COR-L47 (cell line): ENCODE measurements at places on chromosomes 5 and 9.

- no peak for DNase-seq
Measured at GRCh38 chr5:115402822-115403577, 106.5 kb upstream of the CCDC112 start.

GRCh38 chr5:95918421-95919006 is 43.1 kb downstream of the ELL2 start:
- DNase-seq, result no peak

- DNase-seq, result no peak
Measured at GRCh38 chr9:89309166-89309565, 1.8 kb upstream of the CKS2 start.

DNA sequence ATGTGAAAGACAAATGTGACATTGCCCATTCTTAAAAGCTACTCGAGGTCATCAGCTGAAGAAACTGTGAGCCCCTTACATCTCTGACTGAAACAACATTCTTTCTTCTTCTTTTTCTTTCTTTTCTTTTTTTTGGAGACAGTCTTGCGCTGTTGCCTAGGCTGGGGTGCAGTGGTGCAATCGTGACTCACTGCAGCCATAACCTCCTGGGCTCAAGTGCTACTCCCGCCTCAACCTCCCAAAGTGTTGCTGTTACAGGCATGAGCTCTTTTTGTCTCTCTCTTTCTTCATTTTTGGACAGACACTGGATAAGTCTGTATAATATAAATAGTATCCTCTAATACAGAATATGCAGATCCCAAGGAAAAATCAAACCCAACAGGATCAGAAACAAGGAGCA is 263.7 kb upstream of the KLF9 start:
- DNase-seq, result no peak

- DNase-seq, result peak; percentile 50
Measured at GRCh38 chr9:135355521-135356011, 124.0 kb upstream of the PPP1R26 start.

- no peak for DNase-seq
Measured at GRCh38 chr9:98370300-98370975, 115.0 kb upstream of the TBC1D2 start.

- DNase-seq, result no peak
Measured at GRCh38 chr5:145540375-145540774, 294.8 kb downstream of the PRELID2 start.

- no peak for DNase-seq
Measured at GRCh38 chr5:111407562-111407961, 104.8 kb downstream of the STARD4 start.

DNA sequence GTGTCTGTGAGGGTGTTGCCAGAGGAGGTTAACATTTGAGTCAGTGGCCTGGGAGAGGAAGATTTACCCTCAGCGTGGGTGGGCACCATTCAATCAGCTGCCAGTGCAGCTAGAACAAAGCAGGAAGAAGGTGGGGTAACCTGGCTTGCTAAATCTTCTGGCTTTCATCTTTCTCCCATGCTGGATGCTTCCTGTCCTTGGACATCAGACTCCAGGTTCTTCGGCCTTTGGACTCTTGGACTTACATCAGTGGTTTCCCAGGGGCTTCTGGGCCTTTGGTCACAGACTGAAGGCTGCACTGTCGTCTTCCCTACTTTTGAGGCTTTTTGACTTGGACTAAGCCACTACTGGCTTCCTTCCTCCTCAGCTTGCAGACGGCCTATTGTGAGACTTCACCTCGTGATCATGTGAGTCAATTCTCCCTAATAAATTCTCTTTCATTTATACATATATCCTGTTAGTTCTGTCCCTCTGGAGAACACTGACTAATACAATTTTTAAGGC is 38.1 kb downstream of the PBX3 start:
- DNase-seq, result no peak

DNA sequence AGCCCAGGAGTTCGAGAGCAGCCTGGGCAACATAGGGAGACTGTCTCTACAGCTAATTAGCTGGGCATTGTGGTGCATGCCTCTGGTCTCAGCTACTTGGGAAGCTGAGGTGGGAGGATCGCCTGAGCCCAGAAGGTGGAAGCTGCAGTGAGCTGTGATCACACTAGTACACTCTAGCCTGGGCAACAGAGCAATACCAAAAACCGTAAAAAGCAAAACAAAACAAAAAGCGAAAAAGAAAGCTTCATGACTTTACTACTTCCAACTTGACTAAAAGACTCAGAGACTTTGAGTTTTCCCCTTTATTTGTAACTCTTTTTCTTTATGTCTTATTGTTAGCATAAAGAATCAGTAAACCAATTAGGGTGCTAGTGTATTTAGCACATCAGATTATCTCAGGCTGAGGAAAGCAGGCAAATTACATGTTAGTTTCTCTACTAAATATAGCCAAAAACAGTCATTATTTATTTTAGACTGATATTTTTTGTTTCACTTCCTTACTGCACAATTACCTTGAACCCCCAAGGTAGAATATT is 5.4 kb downstream of the RAD17 start:
- no peak for DNase-seq

- DNase-seq, result no peak
Measured at GRCh38 chr5:132221781-132222648, 5.6 kb downstream of the P4HA2 start.

DNA sequence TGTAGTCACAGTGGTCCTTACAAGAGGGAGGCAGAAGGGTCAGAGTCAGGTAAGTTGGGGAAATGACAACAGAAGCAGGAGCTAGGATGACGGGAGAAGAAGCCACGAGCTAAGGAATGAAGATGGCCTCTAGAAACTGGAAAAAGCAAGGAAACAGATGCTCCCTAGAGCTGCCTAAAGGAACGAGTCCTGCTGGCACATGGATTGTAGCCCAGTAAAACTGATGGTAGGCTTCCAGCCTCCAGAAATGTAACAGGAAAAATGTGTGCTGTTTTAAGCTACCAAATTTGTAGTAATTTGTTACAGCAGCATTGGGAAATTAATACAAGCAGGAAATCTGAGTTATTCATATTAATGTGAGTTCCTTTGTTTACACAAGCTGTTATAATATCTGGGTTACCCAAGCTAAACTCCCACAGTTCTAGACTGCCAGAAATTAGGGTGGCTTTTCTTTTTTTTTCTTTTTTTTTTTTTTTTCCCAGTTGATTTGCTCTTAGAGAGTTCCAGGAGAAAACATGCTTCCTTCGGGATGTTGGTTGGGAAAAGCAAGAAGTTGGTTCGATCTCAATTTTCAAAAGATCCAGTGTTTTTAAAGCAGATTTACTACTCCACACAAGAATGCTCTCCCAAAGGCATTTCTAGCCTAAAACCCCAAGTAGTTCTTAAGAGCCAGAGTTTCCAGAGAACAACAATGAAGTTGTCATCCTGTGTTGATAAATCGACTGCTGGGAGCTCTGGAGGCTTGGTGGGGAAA is 400.0 kb upstream of the SLC24A2 start:
- DNase-seq, result no peak

GRCh38 chr5:132953710-132954109 is 9.7 kb downstream of the AFF4 start:
- DNase-seq, result no peak

DNA sequence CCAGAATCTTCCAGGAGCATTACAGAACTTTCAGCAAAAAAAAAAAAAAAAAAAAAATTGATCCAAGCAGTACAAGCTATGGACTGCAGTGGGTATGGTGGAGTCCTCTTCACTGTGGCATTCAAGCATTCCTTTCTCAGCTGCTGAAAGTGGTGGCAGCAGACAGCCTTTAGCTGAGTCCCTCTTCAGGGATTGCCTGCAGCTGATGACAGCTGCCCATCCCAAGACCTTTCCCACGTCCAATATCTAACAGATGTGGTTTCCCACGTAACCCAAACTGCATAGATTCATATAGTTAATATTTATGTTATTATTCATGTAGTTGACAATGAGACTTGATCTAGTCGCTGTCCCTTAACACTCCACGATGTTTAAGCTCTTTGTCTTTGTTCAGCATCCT is 475.9 kb downstream of the TLE1 start:
- DNase-seq, result no peak

- no peak for DNase-seq
Measured at GRCh38 chr9:16986556-16986955, 116.1 kb upstream of the BNC2 start.
